CD8-positive, alpha-beta memory T cell (primary cell): ENCODE measurements at places on chromosomes 3 and 15. TPM values are rescaled to one million over a fixed set of nuclear protein-coding genes. Genes with fewer than 3 reads are reported as not detected.

DNA sequence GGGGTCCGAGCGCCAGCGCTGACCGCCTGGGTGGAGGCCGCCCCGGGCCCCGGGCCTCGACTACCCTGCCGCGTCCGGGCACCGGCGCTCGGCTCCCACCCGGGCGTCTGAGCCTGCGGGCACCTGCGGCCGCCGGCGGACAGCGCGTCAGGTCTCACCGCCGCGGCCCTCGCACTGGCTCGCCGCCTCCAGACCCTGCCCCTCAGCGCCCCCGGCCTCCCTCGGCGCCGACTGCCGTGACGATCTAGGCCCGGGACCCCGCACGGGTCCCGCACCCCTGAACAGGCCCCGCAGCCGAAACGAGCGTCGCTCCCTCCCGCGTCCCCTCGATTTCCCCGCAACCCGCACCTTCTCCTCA is 297 bp downstream of the PRC1 start:
- H3K36me3 ChIP-seq, result no peaks in the 10 kb centered on the region
- DNase-seq, result no peak
- H3K4me1 ChIP-seq, result peaks cover 13% of the 10 kb centered on the region
- peak overlapping the region; percentile 94 for H3K27ac ChIP-seq
- H3K4me3 ChIP-seq, result peak overlapping the region; percentile 93
- H3K27me3 ChIP-seq, result no peaks in the 10 kb centered on the region

DNA sequence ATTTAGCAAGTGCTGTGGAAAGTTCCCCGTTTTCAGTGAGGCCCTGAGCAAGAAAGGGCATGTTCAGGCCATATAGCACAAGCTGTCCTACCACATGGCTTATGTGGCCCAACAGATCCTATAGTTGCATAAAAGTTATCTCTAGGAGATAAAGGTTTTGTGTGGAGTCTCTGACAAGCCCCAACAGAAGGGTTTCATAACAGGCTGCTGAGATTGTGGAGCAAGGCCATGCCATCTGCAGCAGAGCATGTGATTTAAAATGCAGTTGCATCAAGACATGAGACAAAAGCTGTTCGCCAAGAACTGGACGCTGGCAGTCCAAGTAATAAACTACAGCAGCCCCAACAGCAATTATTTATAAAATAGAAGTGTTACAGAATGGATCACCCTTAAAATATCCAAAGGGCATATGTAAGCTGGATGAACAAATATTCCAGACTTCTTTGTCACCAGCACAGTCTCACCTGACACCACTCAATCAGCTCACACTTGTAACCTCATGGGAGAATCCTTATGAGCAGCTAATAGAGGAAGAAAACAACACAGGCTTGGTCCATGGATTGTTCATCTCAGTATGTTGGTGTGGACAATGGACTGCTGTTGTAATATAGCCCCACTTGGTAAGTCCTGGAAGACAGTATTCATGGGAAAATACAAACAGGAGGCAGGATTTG is 14.4 kb upstream of the CLDN1 start:
- H3K36me3 ChIP-seq, result no peaks in the 10 kb centered on the region
- H3K4me3 ChIP-seq, result no peak overlapping the region
- no peak overlapping the region for H3K27ac ChIP-seq
- no peaks in the 10 kb centered on the region for H3K4me1 ChIP-seq
- no peak for DNase-seq

- H3K27ac ChIP-seq, result no peak overlapping the region
- H3K4me1 ChIP-seq, result no peaks in the 10 kb centered on the region
- DNase-seq, result no peak
- H3K27me3 ChIP-seq, result no peaks in the 10 kb centered on the region
Measured at GRCh38 chr3:109825971-109826810, 488.8 kb upstream of the DPPA4 start.

- H3K4me3 ChIP-seq, result no peak overlapping the region
- H3K36me3 ChIP-seq, result no peaks in the 10 kb centered on the region
- no peak overlapping the region for H3K27ac ChIP-seq
- peak; percentile 54 for DNase-seq
Measured at GRCh38 chr15:69729167-69729748, 276.6 kb downstream of the RPLP1 start.

CLDN18 gene
- total RNA-seq, result not detected

DNA sequence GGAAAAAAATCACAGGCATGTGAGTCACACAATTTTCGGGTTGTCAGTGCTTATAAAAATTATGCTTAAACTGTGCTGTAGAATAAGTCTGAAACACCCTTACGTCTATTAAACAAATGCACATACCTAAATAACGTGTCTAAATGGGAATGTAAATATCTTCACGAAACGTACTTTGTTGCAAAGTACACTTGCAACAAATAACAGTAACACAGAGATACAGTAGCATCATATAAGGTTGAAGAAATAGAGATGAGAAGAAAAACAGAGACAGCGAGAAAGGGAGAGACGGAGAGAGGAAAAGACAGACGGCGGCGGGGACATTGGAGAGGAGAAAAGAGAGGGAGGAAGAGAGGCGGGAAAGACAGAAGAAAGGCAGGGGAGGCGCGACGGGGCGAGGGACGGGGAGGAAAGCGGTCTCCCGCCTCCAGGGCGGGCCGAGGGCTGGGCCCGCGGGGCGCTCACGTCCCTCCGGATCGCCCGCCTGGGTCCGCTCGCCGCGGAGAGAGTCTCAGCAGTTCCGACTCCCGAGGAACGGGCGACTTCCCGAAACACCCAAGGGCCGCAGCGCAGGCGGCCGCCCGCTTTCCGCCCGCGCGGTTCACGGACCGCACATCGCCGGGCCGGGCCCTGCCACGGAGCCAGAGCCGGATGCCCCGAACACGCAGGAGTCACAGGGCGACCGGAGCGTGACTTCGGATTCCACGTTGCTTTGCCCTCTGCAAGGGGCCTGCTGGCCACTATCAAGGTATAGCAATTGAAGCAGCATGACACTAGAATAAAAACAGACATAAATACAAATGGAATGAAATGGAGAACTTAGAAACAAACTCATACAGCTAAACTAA is 153.4 kb downstream of the LMLN start:
- H3K27ac ChIP-seq, result no peak overlapping the region
- no peak overlapping the region for H3K4me3 ChIP-seq
- DNase-seq, result no peak
- H3K36me3 ChIP-seq, result no peaks in the 10 kb centered on the region
- H3K4me1 ChIP-seq, result no peaks in the 10 kb centered on the region
- H3K27me3 ChIP-seq, result peaks cover 26% of the 10 kb centered on the region

CRELD1 gene
- 14.0 TPM for total RNA-seq

CSPG4 gene
- not detected for total RNA-seq

DNA sequence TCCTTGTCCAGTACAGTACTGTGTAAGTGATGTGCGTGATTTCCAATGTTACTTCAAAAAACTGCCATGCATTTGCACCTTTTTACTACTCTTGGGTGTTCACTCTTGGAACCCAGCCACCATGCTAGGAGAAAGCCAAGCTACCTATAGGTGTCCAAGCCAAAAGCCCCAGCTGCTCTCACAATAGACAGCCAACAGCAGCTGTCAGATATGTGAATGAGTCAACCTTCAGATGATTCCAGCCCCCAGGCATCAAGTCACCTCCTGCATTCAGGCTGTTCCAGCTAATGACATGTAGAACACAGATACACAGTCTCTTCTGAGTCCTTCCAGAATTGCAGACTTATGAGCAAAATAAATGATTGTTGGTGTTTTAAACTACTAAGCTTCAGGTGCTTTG is 417.7 kb upstream of the TGFBR2 start:
- no peaks in the 10 kb centered on the region for H3K4me1 ChIP-seq
- H3K27ac ChIP-seq, result no peak overlapping the region
- no peak overlapping the region for H3K4me3 ChIP-seq
